ENCODE measurements at places on chromosomes 2 and 18.

DNA sequence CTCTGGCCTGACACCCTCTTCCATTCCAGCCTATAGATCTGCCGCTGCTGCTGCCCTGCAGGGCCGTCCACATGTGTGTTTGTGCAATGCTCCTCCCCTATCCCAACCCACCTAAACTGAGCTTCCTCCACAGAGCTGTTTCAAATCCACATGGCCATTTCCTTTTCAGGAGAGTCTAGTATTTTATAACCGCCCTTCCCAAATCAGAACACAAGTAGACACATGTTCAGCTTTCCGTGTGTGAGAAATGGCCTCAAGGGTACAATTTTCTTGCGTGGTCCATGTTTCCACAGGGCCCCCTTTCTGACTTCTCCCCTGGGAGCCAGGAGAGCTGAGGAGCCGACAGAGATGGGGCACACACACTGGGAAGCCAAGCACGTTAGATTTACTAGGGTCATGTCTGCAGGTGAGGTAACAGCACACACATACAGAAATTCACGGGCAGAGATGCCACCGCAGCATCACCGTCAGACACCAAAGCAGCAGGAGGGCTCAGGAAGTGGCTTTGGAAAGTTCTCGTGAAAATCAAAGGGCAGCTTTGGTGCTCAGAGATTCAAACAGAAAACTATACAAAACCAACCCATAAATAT, 102.9 kb upstream of the TGFA start:
- DNase-seq = no peak

- no peak for DNase-seq
Measured at GRCh38 chr2:227312579-227312978, 12.5 kb upstream of the MFF start.

- DNase-seq = no peak
Measured at GRCh38 chr18:68972176-68972575, 174.3 kb downstream of the CCDC102B start.

DNA sequence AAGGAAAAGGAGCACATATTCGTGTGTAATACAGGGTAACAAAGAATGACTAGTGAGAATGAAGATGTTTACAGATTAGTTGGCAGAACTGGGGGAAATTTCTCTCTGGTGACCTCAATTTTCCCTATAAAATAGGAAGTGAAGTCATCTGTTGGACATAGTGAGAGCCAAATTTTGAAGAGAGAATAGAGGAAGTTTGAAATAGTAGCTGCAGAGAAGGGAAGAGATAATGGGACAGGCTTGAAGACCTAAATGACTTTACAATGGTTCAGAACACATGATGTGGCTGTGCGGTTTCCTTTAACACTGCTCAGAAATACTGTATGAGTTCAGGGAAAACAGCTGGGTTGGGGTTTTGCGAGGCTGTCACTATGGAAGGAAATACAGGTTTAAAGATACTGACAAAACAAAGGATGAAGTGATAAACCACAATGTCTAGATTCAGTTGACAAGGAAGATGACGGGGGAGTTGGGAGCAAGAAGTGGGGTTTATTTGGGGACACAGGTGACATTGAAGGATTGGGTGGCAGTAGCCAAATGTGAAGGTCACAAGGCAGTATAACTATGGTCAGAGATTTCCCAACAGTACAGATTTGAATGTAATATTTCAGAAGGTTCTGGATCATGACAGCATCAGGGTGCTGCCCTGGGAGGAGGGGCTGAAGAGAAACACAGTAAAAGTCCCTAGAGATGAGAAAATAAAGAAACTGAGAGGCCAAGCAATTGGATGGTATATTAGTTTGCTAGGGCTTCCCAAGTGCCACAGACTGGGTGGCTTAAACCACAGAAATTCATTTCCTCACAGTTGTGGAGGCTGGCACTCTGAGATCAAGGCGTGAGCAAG, 82.6 kb upstream of the TANK start:
- DNase-seq = peak; percentile 42

DNA sequence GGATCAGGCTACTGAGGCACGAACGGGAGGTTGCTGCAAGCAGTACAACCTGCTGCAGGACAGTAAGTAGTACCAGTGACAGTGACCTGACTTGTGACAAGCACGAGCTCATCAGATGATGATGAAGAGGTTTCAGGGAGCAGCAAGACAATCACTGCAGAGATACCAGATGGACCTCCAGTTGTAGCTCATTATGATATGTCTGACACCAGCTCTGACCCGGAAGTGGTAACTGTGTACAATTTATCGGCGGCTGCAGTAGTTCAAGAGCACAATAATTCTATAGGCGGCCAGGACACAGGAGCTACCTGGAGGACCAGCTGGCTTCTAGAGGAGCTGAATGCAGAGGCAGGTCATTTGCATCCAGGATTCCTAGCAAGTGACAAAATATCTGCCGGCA, 64.0 kb upstream of the GULP1 start:
- DNase-seq = no peak

GRCh38 chr18:25229081-25229480, 122.9 kb downstream of the ZNF521 start:
- DNase-seq = no peak

GRCh38 chr2:60764736-60765534, 8.9 kb downstream of the PAPOLG start:
- DNase-seq = no peak

GRCh38 chr2:105455488-105456003, 56.7 kb upstream of the FHL2 start:
- peak; percentile 79 for DNase-seq

DNA sequence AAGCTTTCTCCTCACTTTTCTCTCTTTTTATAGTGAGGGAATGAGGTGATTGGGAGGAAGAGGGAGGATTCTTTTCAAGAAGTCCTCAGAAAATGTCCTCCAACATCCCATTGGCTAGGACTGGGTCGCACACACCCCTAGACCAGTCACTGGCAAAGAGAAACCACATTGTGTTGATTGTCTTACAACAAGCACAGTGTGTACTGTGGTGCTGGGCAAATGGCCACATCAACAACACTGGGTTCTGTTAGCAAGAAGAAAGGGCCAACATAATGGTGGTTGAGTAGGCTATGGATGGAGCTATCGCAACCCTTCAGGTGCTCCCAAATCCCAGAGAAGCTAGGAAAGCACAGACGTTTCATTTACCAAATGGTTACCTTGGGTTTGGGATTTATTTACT, 18.7 kb upstream of the PTPN4 start:
- no peak for DNase-seq

- DNase-seq = no peak
Measured at GRCh38 chr2:118309946-118310680, 221.8 kb downstream of the INSIG2 start.

- DNase-seq = no peak
Measured at GRCh38 chr18:50879302-50880118, 592 bp downstream of the ME2 start.

DNA sequence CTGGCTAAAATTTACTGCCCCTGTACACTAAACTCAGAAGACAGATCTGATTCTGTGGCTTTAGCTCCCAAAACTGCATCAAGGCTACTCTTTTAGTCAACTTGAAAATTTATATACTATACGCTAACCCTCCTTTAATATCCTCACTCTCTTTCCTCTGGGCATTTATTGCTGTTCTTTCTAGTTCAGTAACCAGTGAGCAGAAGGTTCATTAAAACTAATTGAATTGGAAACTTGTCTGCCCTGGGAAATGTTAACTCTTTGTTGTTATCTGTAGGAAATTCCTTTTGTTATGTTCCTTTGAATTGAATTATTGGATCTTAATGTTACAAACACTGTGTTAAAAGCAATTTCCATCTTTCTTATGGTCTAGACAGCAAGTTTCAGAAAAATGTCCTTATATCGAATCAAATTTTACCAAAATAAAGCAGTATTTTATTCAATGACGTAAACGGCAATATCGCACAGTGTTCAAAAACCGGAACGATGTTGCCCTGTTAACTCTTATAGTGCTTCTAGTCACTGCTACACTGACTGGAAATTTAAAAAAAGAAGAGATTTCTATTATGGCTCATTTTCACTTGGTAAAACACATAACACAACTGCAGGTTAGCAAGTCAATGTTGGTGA, 168.3 kb downstream of the NR4A2 start:
- no peak for DNase-seq

DNA sequence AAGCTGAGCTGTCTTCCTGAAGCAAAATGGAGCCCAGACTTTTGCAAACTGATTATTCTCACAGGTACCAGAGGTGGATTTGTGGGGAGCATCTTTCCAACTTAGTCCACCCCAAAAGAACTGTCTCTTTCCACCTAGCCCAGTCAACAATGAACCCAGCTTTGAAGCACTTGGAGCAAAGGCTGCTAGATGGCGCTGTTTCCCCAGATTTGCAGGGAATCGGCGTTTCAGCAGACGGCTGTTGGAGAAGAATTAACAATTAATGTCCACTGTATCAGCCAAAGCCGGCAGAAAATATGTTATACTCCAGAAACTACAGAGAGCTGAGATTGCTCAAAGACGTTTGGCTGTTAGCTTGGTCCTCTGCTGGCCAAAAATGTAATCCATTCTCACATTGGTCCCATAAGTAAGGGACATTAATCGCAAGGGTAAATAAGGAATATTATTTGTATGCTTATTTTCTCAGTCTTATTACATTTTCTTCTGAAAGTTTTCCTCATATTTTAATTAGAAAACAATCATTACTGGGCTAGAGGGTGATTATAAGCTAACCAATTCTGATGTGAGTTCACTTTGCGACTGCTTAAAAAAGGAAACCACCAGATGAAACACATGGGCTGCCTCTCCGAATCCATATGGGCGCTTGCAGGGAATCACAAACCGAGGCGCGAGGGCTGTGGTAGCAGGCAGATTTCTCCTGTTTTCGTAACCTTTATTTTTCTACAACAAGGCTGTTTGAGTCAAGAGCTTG, 423.8 kb upstream of the MEX3C start:
- no peak for DNase-seq

DNA sequence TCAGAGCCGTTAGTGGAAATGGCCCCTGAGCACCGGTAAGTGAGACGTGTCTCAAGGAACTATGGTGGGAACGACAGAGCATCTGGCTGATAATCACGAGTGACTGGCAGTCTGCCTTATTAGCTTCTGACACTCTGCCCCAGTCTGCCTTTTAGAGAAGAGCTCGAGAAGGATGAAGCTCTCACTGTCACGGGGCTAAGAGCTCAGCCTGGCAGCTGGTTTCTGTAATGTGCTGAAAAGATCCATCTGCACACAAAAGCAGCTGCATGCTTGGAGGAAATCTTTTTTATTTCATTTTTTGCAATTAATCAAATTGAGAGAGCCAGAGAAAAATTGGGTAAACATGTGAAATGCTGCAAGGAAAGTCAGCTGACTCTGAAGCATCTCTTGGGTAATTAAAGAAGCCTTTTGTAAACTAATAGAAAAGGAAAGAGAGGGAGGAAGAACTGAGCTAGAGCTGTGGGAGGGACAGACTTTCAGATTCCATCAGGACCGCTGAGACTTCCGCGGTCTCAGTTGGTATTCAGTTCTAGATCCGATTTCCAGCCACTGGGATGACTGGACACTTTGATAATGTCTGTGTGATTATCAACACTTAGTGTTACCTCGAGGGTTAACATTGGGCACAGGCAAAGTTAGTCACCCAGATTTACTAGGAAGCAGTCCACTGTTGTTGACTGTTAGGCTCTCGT, 24.4 kb downstream of the MBP start:
- no peak for DNase-seq

DNA sequence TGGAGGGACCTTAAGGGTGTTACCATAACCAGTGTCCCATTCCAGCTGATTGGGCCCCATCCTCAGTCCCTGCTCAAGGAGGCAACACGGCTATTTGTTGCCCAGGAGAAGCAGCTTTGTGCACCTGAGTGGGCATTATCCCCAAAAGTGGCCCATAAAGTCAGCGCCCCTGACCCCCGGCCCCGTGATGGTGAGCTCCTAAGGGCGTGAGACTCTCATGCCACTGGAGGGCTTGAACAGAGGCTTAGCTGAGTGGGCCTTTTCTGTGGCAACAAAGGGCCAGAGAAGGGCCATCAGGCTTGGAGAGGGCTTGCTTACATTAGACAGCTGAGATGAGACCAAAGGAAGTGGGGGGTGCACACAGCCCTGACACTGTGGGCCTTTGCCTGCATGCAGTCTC, 99.2 kb upstream of the RAB6C start:
- DNase-seq = no peak

GRCh38 chr2:230942371-230942770, 17.3 kb upstream of the GPR55 start:
- DNase-seq = no peak

GRCh38 chr2:239318151-239318611, 82.6 kb downstream of the HDAC4 start:
- no peak for DNase-seq

DNA sequence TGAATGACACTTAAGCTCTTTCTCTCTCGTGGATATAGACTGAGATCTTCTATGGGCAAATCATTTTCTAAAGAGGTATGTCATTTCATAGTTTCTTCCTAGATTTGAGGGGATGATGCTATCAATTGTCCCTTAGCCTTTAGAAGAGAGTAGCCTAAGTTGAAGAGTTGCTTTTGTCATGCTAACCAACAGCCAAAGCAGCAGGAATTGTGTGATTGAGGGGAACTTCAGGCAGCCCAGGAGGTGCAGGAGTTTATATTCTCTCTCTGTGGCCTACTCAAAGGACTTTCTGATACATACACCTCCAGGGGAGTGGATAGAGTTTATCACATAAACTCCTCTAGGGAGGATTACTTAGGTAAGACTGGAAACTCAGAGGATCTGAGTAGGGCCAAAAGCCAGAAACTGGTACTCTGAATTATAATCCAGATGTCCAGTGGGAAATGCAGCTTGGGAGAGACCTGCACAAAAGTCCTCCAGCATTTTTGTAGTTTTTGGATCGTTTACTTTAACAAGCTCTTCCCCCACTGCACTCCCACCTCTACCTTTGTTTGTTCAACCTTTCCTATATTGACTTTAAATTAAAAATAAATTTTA, 150.7 kb upstream of the CCDC68 start:
- DNase-seq = no peak

DNA sequence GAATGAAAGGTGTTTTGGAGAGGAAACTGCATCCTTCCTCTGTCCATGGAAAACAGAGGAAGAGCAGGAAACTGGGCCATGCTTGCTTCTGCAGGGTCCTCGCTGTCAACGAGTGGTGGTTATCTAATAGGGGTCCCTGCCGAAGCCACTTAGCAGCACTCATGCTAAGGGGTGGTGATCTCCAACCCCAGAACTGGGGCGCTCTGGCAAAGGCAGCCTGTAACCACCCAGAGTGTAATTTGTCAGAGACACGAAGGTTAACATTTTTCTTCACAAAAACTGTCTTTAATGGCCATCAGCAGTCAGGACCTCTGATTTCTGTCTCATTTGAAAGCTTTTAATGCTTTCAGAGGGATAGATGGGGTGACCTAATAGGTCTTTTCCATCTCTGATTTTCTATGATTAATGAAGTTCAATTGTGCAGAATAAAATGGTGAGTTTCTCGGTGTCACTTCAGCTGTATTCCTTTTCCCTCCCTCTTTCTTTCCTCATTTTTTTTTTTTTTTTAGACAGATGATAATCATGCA, 231.3 kb upstream of the CELF4 start:
- DNase-seq = no peak

- peak; percentile 20 for DNase-seq
Measured at GRCh38 chr18:63818212-63818611, 43.0 kb downstream of the SERPINB7 start.

DNA sequence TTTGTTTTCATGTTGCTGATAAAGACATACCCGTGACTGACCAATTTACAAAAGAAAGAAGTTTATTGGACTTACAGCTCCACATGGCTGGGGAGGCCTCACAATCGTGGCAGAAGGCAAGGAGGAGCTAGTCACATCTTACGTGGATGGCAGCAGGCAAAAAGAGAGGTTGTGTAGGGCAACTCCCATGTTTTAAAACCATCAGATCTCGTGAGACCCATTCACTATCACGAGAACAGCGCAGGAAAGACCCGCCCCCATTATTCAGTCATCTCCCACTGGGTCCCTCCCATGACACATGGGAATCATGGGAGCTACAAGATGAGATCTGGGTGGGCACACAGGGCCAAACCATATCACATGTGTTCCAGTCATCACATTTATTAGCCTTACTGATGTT, 16.8 kb downstream of the AQP12A start:
- DNase-seq = no peak

All from NCI-H226 (cell line).